ENCODE measurements at places on chromosomes 5 and 9. TPM values are rescaled to one million over a fixed set of nuclear protein-coding genes. Genes with fewer than 3 reads are reported as not detected.
A peak's percentile ranks its signal among the peaks of the same experiment; 100 is the strongest.

The MTREX gene
- polyA plus RNA-seq, result 43.9 TPM

The NIM1K gene
- 0.52 TPM for polyA plus RNA-seq

The TMEM171 gene
- 0.87 TPM for polyA plus RNA-seq

The RNF130 gene
- 35.4 TPM for polyA plus RNA-seq

The CMBL gene
- polyA plus RNA-seq, result 56.4 TPM

The TLX3 gene
- not detected for polyA plus RNA-seq

The GNAQ gene
- 28.3 TPM for polyA plus RNA-seq

DNA sequence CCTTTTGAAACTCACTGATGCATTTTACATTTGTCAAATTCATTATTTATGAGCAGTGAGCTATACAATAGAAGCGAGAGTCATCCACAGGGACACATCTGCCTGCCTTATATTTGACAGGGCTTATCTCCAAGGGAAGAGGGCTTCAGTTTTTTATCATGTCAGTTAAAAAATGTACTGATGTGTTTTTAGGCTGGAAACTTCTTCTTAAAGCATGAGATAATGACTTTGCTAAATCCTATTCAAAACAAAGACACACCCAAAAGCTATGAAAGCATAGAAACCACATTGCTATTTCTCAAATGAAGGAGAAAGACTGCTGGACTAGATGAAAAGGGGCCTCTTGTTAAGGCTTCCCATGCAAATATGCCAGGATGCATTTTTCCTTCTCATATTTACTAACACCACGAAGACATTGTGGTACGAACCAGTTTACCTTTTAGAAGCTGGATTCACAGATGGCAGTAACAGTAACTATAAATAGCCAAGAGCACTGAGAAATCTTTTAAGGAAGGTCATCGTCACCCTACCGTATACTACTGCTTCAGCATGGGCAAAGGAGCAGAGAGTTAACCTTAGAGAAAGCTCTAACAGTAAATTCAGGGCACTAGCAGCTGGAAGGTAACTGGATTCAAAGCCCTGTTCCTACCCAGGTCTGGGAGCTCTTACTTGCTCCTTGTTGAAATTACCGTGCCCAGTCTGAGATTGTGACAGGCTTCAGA, 86.3 kb upstream of the IFNK start:
- DNase-seq, result peak; percentile 21

DNA sequence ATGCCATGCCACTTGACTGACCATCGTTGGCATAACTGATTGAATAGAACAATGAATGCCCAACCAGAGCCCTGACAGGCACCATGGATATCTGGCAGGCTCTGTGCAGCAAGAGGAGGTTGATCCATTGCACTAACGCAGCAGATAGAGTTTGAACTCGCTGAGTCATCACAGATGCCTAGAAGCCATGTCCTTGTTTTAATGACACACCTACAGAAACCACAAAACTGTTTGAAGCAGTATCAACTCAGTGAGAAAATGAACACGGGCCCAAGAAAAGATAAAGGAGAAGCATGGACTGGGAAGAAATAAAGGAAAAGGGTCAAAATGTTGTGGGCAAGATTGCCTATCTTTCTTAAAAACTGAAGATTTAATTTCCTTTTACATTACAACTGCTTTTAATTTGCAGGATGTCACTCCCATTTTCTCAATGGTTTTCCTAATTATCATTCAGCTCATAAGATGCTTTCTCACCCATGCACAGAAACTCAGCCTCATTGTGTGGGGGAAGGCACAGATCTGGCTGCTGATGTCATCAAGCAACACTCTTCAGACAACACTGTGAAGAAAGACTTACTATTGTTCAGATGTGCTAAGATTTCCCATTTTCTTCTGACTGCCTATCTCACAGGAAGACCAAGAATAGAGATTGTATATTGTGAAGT, 129.0 kb downstream of the PIK3R1 start:
- no peak for DNase-seq

GRCh38 chr5:54310433-54311175, at the start of gene ARL15:
Gene ARL15, minus strand, starts transcription at chr5:54310573.
- peak; percentile 100 for DNase-seq

DNA sequence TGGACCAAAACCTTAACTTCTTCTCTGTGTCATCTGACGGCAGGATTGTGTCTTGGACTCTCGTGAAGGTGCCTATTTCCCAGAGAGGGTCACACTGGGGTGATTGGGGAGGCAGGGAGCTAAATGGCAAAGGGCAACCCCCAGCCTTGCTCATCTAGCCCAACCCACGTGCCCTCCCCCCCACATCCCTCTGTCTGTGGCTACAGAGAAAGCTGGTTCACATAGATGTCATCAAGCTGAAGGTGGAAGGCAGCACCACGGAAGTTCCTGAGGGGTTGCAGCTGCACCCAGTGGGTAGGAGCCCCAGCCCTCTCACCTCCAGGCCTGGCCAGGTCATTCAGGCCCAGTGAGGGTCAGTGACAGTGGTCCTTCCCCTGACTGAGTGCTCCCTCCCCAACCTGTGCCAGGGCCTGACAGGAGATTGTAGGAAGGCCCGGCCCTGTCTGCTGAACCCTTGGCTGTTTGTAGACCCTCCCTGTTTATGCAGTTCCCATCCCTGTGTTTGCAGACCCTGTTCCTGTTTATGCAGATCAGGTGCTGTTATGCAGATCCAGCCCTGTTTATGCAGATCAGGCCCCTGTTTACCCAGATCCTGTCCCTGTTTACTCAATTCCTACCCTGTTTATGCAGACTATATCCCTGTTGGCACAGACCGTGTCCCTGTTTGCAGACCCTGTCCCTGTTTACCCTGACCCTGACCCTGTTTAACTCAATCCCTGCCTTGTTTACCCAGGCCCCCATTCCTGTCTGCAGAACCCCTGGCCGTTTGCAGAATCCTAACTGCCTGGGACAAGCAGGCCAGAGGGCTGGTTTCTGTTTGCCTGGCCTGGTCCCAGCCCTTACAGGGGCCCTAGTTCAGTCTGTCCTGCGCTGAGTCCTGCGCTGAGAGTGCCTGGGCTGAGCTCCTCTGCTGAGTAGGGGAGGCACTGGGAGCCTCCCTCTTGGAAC, 10.4 kb downstream of the ENHO start:
- peak; percentile 62 for DNase-seq

- no peak for DNase-seq
Measured at GRCh38 chr5:132246806-132247205, 10.7 kb upstream of the PDLIM4 start.

- no peak for DNase-seq
Measured at GRCh38 chr5:6632324-6632887, 438 bp downstream of the NSUN2 start.

GRCh38 chr5:168014433-168015123, 276.9 kb upstream of the WWC1 start:
- DNase-seq, result peak; percentile 50

DNA sequence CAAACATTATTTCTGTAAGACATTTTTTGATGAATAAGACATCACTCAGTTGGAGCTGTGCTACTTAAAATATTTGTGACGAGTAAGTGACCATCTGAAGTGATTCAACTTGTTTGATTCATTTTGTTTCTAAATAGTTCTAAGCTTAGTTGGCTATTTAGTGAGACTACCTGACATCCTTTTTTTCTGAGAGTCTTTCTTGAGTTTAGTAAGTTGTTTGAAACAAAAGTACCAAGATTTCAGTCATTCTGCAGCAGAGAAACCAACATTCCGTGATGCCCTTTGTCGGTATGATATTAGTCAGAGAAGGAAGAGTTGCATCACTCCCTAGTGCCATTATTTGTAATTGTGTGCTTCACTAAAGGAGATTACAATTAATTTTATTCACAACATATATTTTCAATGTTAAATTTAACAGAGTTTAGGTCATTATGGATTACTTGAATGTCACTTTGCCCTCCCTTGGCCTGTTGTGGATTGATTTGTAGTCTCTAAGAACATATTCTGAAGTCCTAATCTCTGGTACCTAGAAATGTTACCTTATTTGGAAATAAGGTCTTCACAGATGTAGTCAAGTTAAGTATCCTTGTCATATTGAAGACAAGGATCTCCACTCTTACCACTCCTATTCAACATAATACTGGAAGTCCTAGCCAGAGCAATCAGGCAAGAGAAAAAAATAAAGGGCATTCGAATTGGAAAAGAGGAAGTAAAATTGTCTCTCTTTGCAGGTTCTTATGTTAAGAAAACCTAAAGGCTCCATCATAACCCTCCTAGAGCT, 212.2 kb downstream of the PCSK1 start:
- no peak for DNase-seq

GRCh38 chr5:60521376-60522291, 178.3 kb downstream of the DEPDC1B start:
- DNase-seq, result peak; percentile 48

DNA sequence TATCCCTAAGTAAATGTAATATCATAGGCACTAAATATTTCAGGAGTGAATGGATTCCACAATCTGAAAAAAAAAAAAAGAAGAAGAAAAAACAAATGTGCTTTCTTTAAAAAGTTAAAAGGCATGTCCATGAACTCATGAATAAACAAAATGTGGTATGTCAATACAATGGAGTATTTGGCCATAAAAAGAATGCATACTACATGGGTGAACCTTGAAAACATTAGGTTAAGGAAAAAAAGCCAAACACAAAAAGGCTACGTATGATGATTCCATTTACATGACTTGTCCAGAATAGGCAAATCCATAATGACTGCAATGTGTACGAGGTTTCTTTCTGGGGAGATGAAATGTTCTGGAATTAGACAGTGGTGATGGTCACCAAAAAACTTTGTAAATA, 45.3 kb downstream of the FNIP1 start:
- no peak for DNase-seq

DNA sequence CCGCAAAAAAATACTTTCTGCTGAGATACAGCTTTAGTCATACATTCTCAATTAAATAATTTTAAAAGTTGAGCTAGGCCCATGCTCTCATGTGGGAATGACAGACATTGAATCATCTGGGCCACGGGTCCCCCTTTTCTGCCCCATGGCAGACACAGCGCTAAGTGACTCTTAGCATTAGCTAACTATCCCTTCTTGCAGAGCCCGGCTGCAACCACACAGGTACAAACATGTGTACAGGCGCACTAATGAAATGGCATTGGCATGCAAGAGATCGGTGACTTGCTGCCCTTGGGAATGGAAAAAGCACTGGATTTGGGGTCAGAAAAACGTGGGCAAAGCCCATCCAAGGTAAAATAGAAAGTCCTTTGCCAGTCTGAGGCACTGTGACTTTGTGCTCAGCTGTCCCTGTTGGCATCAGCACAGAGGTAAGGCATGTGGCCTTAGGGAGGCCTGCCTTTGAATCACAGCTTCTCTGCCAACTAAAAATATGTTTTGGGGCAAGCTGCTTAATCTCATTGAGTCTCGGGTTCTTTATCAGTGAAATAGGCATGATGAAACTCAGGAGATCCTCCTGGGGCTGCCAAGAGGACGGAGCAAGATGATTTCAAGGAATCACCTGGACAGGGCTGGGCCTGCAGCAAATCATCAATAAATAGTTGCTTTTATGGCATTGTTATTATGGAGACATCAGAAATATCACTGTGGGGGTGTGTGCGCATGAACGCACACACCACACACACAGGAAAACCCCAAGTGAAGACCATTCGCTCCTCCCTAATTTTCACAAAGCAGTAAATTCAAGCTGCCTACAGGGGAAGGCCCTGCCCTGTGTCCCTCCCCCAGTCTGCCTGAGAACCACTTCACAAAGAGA, 54.2 kb downstream of the WHRN start:
- no peak for DNase-seq

DNA sequence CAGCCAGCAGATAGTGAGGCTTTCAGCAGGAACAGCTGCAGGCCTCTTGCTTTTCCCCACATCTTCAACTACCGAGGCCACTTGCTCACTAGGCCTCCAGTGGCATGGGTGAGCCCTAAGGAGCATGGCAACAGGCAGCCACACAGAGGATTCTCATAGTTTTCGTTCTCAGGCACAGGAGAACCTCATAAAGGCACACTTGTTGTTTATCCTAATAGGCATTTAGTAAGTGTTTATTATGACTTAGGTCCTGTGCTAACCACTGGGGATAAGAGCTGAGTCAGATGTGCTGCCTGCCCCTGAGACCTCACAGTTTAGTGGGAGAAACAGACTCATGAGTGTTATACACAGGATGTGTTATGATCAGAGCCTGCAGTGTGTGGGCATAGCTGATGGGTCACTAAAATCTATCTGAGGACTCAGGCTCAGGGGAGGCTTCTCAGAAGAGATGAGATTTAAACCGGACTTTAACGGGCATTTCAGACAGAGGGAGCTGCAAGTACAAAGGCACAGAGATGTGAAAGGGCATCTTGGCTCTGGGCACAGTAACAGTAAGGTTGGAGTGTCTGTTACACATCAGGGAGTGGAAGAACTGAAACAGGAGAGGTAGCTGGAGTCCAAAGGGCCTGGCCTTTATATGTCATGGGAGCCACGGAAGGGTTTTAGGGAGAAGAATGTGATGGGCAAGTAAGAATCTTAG, 21.0 kb upstream of the HEMGN start:
- DNase-seq, result no peak

DNA sequence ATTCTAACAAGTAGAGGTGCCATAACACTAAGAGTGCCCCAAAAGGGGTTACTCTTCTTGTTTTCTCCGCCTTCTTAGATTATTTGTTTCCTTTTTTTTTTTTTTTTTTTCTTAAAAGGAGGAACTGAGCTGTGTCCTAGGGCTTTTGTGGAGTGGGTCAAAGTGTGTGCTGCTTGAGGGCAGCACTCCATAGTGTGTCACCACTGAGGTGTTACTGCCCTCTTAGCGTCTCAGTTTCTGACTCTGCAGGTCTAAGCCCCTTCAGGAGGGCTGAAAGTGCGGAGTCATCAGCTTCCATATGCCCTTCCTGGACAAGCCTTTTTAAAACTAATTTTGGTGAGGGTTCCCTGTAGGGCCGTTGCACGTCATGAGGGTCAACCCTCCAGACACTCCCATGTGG, 12.6 kb upstream of the NANS start:
- DNase-seq, result no peak

DNA sequence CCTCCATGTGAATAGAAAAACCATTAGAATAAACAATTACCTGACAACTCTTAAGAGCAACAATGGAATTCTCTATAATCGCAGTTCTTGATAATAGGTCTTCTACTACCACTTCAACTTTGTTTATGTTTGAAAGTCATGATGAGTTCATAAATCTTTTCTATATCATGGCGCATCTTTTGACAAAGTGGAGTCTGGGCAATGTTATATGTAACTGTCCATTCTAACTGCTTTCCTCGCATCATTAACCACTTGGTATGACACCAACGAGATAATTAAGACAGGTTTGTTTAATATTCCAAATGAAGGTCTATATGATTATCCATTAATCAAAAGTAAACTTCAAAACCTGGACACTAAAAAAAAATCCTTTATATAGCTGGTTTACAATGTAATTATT, 272.0 kb downstream of the DENND1A start:
- DNase-seq, result no peak

DNA sequence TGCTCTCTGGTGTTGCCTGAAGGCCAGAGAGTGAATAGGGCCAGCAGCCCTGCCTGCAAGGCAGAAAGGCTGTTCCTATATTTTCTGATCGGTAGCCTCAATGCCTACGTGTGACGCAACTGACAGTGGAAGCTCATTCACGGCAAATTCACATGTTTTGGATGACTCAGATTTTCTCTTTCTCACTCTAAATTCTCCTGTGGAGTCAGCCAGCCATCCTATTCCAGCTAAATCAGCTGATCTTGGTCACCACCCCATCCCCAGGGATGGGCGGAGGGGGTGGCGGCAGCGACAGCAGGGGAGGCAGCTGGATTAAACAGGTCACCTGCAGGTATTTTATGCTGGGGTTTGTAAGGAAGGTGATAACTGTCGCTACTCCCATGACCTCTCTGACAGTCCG, 52.3 kb downstream of the ZNF510 start:
- DNase-seq, result no peak
